ENCODE measurements at places on chromosomes 16 and 17. TPM values are rescaled to one million over a fixed set of nuclear protein-coding genes. Genes with fewer than 3 reads are reported as not detected.

Gene VMO1
- 0.58 TPM for total RNA-seq

Gene AOC2
- total RNA-seq, result 1.6 TPM

Gene BORCS6
- 12.4 TPM for total RNA-seq

Gene CEP112
- 1.3 TPM for total RNA-seq

All from HT-29 (cell line).